Eye (tissue), 1 donor: ENCODE measurements at places on chromosomes 1 and 21.

DNA sequence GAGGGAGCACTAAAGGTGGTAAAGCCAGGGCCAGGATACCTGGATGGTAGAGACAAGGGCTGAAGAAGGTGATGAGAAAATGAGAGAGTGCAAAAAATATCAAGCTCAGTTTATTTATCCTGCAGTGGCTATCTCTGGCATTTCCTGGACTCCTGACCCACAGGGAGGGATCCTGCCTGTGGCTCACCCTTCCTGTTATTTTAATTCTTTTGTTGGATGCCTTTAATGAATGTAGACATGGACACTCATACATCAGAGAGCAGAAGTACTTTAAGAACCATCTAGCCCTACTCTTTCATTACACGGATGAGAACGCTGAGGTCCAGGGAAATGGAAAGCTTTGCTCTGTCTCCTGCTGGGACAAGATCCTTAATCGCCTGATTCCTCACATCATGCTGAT lies 20.6 kb downstream of the JUN start:
- no peak for DNase-seq

- DNase-seq: no peak
These were observed 5.4 kb downstream of the SOAT1 start for GRCh38 chr1:179298952-179299351.

- no peak for DNase-seq
These were observed 61.3 kb downstream of the TRIM11 start for GRCh38 chr1:228345201-228345930.

DNA sequence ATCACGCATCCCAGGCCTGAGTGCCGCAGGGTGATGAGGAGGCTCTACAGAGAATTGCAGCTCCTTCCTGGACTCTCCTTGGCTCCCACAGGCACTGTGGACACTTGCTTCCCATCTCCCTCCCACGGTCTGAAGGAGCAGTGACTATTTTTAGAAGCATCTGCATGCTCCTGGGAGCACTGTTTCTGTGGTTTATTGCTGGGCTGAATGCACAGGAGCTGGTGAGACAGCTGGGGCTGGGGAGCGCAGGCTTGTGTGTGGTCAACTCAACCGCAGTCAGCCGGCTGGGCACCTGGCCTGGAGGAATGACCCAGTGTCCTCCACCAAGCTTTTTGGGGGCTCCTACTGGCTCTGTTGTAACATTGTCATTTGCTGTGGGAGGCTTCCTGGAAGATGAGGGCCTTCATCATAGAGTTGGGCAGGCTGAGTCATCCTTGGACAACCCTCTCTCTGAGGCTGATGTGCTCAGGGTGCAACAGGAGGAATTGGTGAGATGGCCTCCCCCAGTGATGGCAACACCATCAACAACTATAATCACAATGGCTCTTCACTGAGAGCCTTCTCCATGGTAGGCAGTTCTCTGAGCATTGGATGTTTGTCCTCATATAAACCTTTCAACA lies 1.7 kb downstream of the NFASC start:
- DNase-seq: no peak
